NCI-H187 (cell line): ENCODE measurements at places on chromosomes 12 and 14.

- DNase-seq: no peak
These were observed 31.3 kb downstream of the CLECL1 start for GRCh38 chr12:9701380-9702154.

GRCh38 chr12:57134949-57135348 is 6.7 kb downstream of the LRP1 start:
- no peak for DNase-seq

- no peak for DNase-seq
These were observed 35.7 kb upstream of the GPR132 start for GRCh38 chr14:105100910-105101309.

GRCh38 chr12:68746572-68747180 is 700 bp downstream of the SLC35E3 start:
- no peak for DNase-seq

- DNase-seq: no peak
These were observed 9.7 kb upstream of the HOXC6 start for GRCh38 chr12:54018468-54018984.

GRCh38 chr14:32020882-32021281 is 56.2 kb upstream of the ARHGAP5 start:
- DNase-seq: no peak

GRCh38 chr12:48021485-48022179 is 17.4 kb upstream of the COL2A1 start:
- DNase-seq: peak; percentile 48

GRCh38 chr12:89179983-89180382 is 172.3 kb downstream of the DUSP6 start:
- no peak for DNase-seq

GRCh38 chr12:13581031-13581430 is 384.5 kb downstream of the EMP1 start:
- no peak for DNase-seq

DNA sequence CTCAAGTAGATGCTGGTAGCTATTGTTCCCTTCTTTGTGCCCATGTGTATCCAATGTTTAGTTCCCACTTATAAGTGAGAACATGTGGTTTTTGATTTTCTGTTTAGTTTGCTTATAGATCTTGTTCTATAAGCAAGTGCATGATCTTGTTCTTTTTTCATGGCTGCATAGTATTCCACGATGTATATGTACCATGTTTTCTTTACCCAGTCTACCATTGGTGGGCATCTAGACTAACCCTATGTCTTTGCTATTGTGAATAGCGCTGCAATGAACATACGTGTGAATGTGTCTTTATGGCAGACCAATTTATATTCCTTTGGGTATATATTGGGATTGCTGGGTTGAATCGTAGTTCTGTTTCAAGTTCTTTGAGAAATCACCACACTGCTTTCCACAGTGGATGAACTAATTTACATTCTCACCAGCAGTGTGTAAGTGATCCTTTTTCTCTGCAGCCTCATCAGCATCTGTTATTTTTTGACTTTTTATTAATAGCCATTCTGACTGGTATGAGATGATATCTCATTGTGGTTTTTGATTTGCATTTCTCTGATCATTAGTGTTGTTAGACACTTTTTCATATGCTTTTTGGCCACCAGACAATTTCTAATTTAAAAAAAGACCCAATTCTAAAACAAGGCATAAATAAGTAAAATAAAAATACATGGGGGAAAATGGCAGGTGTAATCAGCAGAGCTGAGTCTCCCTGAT is 50.6 kb downstream of the CPM start:
- no peak for DNase-seq

- DNase-seq: no peak
These were observed 37.0 kb downstream of the LIMA1 start for GRCh38 chr12:50246197-50246865.

GRCh38 chr14:52883658-52884057 is 67.2 kb downstream of the FERMT2 start:
- no peak for DNase-seq

DNA sequence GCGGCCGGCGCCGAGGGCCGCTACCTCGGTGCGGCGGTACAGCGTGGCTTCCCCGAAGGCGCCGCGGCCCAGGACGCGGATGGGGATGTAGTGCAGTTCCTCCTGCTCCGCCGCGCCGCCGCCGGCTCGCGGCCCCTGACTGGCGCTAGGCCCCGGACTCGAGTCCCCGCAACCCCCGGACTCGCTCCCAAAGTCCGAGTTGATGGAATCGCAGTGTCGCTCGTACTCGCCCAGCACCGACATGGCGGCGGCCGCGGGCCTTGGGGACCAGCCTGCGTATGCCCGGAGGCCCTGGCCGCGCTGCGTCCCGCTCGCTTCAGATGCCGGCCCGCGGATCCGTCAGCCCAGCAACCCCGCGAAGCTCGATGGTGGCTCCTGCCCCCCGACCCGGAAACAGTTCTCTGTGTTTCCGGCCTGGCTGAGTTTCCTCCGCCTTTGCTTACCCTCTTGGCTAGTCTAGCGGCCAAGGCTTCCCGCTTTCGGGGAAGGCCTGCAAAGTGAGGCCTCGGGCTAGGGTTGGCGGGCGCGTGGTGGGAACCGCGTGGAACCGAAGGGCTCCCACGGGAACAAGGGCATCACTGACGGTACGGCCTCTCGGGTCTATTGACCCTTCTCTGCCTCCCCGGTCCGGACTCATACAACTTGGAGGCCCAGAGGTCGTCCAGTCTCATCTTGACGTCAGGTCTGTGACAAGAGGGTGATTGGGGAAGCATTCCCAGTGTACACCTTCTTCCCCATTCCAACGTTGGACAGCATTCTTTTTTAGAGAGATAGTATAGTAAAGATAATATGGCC is at the start of gene NEK9:
NEK9 (minus strand) TSS at position 370 of the 795 bp plus-strand sequence; CDS start at position 243, 127 bp downstream.
- peak; percentile 84 for DNase-seq

GRCh38 chr14:94011795-94012194 is 14.3 kb upstream of the OTUB2 start:
- DNase-seq: no peak

- no peak for DNase-seq
These were observed 90.2 kb upstream of the TBX3 start for GRCh38 chr12:114774197-114774596.

- no peak for DNase-seq
These were observed 493 bp downstream of the NUMB start for GRCh38 chr14:73457924-73458182.

- no peak for DNase-seq
These were observed 105.5 kb downstream of the NTS start for GRCh38 chr12:85979641-85980040.

DNA sequence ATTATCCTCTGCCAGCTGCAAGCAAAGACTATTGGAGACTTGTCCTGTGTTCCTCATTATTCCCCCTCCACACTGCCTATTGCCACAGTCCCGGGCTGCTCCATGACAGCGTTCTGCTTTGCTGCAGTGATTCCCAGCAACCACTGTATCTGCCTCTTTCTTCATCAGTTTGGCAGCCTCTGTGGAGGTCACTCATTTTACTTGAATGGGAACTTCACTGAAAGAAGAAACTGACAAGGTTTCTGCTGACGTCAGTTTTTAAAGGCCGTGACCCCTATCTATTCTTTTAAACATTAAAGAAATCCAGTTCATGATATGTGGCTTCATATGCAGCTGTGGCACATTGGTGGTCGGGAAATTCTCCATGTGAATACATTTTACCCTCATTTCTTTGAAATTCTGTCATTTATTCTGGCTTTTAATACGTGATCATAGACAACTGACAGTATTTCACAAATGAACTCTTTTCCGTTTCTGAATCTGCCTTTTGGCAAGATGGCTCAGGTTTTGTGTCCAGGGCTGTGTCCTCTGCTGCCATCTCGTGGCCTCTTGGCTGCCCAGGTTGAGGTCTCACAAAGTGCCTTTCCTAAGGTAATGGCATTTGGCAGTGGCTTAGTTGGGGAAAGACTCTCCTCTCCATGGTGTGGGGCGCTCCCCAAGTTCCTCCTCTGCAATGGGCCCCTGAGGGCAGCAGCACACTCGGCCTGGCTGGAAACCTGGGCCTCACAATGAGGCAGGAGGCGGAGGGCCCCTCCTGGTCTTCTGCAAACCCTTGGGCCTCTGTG is 5.8 kb downstream of the TMEM253 start:
- peak; percentile 69 for DNase-seq
